ENCODE measurements at places on chromosomes 4 and X. TPM values are rescaled to one million over a fixed set of nuclear protein-coding genes. Genes with fewer than 3 reads are reported as not detected.

DNA sequence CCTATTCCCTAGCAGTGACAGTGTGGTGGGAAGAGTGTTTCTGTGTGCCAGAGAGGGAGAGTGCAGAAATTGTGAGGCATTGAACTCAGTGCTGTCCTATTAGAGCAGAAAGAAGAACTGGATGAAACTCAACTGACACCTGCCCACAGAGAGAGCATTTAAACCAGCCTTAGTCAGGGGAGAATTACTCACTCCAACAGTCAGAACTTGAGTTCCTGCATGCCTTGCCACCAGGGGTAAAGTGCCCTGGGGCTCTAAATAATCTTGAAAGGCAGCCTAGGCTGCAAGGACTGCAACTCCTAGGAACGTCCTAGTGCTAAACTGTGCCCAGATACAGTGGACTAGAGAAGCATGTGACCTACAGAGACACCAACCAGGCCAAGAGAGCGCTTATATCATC is 12.8 kb downstream of the CYSLTR1 start:
- no peak for DNase-seq

Gene F11
- polyA plus RNA-seq = 4.1 TPM

Gene TRMT2B
- 11.3 TPM for polyA plus RNA-seq

Gene CXorf66
- not detected for polyA plus RNA-seq

Gene SH2D1A
- 0.11 TPM for polyA plus RNA-seq

Gene HTN1
- polyA plus RNA-seq = not detected

Data from renal cortex interstitium (tissue), 15 donors.